ENCODE measurements at places on chromosomes 7 and 10.

DNA sequence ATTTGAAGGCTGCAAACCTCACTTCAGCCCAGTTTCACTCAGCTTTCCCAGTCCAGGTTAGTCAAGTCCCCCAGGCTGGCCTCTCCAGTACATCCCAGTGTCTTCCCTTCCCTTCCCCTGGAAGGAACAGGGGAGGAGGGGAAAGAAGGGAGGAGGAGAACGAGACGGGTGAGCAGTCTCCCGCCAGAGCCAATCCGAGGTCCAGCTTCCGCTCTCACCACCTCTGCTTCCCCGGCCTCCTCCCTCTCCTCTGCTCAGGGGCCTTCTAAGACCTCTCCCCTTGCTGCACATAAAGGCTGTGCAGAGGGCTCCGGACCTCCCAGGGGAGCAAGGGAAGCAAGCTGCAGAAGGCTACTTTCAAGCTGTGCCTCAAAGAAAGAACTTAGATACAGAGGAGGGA is 4.1 kb downstream of the ATG9B start:
- DNase-seq, result no peak

DNA sequence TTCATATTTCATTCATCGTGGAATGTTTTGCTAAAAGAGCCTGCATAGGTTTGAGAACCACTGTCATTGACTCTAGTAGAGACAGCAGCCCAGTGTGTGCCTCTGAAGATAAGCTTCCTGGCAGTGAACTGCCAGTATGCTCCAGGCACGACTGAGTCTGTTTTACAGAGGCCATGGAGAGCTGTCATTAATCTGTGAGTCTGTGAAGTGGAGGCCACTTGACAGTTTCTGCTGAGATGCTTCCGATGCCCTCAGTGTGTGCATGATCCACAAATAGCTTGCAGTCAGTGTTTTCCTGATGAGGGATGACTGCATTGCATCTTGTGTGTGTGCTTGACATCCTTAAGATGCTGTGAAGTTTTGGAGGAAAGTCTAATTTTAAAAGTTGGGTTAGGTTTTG is 162.2 kb downstream of the PFKFB3 start:
- DNase-seq, result no peak

GRCh38 chr10:27865221-27865635 is 119.6 kb upstream of the MKX start:
- no peak for DNase-seq

DNA sequence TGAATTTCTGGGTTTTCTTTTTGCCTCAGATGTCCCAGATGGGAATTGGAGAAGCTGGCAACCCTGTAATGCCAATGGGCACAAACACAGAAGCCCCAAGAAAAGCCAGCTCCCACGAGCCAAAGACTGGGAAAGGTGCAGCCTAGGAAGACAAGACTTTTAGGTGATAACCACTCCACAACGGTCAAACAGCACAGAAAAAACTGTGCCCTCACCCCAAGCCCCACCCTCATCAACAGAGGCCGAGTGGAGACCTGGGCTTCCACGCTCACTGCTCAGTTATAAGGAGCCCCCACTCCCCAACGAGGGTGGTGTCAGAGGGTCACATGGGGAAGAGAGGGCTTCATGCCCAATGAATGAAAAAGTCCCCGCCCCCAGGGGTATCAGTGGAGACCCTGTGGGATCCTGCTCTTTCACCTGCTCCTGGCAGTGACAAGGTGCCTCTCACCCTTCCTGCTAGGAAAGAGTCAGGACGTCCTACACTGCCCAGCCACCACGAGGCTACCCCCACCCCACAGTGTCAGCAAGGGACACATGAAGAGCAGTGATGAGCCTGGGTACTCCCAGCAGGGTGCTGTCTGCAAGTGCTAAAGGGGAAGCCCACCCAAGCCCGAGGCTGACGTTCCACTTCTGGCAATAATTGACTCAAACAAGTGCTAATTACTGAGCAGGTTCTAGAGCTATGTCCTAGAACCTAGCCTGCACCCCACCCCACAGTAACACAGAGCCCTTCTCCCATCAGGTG is 8.3 kb downstream of the TMEM273 start:
- DNase-seq, result no peak

DNA sequence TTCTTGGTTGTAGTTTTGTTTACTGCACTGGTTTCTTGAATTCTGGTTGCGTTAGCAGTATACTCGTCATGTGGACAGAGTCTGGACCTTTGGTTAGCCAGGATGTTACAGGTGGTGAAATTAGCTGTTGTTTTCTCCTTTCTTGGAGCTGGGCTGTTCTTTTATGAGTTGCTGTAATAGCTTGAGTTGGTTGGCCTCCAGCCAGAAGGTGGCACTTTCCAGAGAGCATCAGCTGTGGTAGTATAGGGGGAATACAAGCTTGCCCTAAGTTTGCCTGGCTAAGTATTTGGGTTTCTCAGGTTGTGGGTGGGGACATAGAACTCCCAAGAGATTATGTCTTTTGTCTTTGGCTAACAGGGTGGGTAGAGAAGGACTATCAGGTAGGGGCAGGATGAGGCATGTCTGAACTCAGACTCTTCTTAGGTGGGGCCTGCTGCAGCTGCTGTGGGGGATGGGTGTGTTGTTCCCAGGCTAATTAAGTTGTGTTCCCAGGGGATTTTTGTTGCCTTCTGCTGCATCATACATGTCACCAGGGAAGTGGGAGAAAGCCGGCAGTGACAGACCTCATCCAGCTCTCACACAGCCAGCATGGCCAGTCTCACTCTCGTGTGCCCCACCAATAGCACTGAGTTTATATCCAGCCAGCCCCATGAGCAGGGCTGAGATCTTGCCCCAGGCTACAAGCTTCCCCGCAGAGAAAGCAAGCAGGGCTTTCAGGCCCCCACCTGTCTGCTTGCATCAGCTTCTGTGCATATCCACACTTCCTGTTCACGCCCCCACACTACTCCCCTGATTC is 246.7 kb upstream of the TPK1 start:
- no peak for DNase-seq

GRCh38 chr7:135213831-135214230 is 2.5 kb upstream of the WDR91 start:
- DNase-seq, result no peak

DNA sequence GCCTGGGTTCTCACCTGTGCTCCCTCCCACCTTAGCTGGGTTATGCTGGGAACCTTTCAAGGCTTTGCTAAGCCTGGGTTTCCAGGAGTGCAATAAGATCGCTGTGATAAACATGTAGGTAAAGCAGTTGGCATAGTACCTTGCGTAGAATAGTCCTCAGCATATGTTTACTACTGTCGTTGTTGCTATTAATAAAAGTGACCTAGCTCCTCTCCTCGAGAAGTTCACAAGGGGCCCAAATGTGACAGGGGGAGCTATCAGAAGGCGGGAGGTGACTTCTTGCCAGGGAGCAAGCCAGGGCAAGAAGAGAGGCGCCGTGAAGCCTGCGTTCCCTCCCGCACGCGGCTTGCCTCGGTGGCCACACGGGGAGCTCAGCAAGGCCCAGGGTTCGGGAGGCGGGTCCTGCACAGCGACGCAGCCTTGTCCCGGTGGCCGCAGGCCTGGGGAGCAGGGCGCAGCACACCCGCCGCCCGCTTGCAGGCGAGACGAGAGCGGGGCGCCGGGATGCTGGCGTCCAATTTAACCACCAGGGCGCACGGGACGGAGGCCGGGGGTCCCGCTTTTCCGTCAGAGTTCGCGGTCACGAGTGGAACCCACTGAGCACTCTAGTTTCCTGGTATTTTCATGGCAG is 106.2 kb downstream of the SNX10 start:
- no peak for DNase-seq

DNA sequence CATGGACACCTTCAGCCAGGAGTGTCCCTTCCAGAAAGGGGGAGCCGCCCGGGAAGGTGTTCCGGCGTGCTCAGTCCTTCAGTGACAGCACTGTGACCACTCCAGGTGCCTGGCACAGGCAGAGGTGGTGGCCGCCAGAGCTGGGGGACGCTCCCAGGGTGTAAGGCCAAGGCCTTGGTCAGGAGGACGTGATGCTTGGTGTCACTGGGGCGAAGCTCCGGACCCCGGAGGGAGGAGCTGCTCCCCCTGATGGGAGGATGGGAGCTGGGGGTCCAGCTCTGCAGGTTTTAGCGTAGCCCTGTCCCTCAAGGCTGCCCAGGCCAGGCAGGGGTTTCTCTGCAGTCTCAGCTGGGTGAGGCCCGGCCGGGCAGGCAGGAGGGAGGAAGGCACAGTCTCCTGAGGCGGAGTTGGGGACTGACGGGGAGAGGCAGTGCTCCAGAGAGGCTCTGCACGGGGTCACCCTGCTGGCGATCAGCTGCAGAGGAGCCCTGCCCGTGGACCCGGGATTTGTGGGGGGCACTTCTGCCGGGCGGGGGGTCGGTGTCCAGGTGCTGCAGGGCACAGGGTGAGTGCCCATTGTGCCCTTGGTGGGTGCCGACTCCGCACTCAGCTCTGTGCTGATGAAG is 56.5 kb upstream of the DNAJB6 start:
- no peak for DNase-seq

All from CD4-positive, alpha-beta T cell treated with Interleukin-6 for 4 hours (primary cell).